ENCODE measurements at places on chromosomes 11 and 22.

DNA sequence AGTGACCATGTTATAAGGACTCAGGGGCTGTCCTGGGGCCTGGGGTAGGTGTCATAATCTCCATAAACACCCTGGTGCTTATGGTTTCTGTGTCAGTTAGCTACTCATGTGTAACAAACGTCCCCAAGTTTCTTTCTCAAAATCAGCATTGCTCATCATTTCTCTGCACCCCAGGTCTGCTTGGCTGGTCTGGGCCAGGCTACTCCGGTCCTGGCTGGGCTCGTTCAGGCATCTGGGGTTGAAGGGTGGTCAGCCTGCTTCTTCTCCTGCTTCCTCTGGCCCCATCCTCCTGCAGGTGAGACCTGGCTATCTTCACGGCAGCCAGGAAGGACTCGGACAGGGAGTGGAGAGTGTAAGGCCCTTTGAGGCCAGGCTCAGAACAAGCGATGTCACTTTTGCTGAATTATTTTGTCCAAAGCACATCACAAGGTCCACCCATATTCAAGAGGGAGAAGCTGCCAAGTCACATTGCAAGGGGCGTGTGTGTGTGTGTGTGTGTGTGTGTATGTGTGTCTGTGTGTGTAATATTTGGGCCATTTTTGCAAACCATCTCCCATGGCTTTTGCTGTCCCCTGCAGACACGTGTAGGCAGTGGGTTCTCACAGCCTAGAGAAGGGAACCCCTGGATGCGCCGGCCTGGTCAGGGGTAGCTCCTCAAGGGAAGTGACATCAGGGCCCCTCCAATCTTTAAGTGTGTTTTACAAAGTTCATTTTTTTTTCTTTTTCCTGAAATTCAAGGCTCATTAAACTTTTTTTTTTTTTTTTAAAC, 535.8 kb downstream of the TBC1D22A start:
- no peak for DNase-seq

DNA sequence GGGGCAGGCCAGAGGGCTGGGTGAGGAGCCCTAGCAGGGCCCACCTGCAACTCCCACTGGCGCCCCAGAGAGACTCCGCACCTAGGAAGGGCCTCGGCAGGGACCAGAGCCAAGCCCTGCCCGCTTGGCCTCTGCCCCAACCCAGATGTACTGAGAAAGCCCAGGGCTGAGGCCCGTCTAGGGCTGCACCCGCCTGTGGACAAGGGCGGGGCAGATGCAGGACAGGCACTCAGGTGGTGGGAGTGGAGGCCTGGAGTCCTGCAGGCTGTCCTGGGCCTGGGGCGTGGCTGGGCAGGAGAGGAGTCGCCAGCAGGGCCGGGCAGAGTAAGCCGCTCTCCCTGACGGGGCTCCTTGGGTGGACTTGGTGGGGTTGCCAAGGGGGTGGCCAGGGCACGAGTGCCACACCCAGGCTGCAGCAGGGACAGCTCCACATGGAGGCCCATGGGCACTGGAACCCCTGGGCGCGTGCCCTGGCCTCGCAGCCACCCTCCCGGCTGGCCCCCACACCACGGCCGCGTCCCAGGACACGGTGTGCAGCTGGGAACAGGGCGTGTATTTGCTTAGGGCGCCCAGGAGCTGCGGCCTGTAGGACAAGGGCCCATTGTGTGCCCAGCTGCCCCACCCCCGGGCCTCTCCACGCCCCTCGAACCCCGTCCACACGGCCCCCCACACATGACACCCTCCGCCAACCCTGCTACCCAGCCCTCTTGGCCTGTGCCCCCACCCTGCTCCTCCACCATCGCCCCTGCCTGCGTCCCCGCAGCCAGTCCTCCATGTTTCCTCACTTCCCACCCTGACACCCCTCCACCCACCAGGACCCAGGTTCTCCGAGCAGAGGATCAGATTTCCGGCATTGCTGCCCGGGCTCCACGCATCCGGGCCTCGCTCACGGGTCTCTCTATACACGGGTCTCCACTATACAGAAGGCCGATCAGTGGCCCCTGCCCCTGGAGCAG, 11.3 kb upstream of the PIM3 start:
- DNase-seq, result peak; percentile 96

GRCh38 chr11:126560221-126560620, 204.7 kb downstream of the ST3GAL4 start:
- DNase-seq, result no peak

- peak; percentile 65 for DNase-seq
Measured at GRCh38 chr11:44980533-44981427, 30.1 kb upstream of the TP53I11 start.

GRCh38 chr11:19919050-19919561, 206.5 kb downstream of the NAV2 start:
- DNase-seq, result no peak

DNA sequence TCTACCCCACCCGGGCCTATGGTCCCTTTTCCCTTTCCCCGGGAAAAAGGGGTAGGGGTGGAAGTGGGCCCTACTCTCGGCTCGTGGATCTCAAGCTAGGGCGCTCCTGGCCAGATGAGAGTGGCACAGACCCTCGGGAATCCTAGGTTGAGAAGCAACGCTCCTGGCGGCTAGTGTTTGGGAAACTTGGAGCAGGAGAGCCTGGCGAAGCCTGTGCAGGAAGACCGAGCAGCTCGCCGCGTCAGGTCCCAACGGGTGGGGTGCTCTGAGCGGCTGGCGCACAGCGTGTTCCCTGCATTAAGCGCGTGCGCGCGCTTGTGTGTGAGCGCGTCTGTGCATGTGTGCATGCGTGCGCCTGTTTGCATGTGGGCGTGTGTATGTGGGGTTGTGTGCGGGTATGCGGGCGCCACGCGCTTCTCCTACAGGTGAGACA, 7.1 kb upstream of the FLI1 start:
- peak; percentile 67 for DNase-seq

DNA sequence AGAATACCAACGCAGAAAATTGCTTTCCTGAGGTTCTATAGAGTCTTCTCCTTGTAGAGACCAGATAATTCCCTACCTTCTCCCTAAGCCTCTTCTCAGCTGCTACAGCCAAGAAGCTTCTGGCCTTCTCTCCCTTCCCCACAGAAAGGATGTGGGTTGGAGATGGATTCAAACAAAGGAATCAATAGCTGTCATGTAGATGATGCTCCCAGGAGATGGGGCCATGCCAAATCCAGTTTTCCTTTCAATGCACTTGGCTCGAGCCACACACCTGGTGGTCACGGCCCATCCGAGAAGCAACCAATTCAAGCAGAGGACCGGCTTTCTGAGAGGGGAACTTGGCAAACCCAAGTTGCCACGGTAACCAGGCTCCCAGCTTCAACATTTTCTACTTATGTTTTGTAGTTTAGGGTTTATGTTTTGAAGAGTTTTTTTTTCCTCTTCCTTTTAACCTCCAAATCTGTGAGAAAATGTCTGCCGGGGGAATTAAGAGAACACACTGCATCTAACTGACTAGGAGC, 31.3 kb upstream of the OPCML start:
- DNase-seq, result no peak

- no peak for DNase-seq
Measured at GRCh38 chr11:96088914-96089313, 165.0 kb upstream of the MTMR2 start.

- no peak for DNase-seq
Measured at GRCh38 chr22:31954535-31955523, 10.5 kb downstream of the YWHAH start.

GRCh38 chr11:91263496-91264365, 960.9 kb upstream of the FAT3 start:
- DNase-seq, result no peak

GRCh38 chr22:22533863-22534262, 13.8 kb upstream of the ZNF280A start:
- no peak for DNase-seq

GRCh38 chr11:122910775-122911174, 28.2 kb downstream of the JHY start:
- no peak for DNase-seq

GRCh38 chr11:73012121-73012863, 129.8 kb downstream of the FCHSD2 start:
- no peak for DNase-seq

- DNase-seq, result peak; percentile 70
Measured at GRCh38 chr22:30969532-30970355, 679 bp downstream of the TUG1 start.

DNA sequence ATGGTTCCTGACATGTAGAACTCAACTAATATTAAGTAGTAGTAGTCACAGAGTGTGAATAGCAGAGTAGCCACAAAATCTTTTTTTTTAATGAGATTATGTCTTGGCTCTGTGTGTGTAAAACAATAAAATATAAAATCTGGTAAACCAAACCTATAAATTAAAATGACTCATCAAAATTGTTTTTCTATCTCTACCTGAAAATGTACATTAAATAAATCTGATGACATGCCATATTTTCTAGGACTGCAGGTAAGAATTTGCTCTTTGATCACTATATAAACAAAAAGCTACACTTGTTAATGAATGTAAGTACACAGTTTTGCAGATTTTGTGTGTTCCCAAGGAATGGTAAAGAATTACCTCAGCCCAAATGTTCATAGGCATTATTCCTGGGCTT, 1231.5 kb downstream of the JRKL start:
- no peak for DNase-seq

DNA sequence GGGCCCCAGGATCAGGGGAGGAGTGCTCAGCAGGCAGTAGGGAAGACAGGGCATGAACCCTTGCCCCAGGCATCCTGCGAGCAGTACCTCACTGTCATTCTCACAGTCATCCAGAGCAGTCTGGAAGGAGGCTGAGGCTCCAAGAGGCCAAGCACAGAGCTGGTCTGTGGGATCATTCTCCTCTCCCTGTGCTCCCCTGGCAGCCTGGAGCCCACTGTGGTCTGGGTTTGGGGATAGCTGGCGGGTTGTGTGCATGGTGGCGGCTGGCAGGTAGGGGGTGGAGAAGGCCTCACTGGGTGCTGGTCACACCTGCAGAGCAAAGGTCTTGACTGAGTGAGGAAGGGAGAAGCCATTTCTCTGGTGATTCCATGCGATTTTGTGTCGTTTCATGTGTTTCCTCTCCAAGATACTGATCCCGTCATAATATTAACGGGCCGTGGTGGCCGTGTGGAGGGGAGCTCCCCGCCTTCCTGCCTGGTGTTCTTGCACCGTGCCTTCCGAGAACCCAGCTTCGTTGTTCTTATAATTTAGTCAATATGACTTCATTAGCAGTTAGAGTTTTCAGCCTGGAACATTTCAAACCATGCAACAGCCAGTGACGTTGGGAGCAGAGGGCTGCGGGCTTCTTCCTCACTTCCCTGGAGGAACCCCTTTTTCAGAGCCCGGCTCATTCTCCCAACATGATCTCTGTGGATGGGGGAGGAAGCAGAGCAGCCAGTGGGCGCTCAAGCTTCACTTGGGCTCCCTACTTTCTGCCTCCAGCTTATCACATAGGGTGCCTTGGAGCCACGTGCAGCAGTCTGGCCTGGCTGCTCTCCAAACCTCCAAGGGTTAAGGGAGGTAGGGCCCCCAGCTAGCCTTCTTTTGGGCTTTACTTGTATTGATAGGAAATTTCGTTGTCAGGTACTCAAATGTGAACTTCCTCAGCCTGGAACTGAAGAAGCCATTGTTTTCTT, 20.8 kb upstream of the ADORA2A start:
- no peak for DNase-seq

DNA sequence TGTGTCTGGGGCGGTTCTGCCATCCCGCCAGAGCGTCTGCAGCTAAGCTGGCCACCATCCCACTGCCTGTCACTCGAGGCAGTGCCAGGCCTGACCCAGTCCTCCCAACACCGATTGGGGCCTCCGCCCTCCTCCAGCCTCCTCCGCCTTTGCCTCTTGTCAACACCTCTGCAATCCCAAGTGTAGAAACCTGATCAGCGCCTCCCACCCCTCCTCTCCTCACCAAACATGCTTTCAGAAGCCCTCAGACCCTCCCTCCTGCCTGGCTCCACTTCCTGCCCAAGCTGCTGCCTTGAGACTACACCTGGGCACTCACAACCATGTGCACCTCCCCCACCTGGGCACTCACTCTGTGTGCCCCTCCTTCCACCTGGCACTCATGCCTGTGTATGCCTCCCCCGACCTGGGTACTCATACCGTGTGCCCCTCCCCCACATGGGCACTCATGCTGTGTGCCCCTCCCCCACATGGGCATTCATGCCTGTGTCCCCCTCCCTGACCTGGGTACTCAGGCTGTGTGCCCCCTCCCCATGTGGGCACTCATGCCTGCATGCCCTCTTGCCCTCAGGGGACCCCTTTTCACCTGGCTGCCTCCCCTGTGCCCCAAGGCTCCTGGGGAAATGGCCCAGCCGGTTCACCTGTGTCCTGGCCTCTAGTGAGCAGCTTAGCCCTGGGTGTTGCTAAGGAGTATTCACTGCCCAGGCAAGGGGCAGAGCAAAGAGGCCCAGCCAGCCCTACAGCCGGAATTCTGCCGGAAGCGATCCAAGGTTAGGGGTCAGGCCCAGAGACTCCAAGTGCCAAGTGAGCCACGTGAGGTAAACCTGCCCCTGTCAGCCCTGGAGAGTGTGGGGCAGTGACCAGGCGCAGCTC, 5.5 kb upstream of the IFITM10 start:
- peak; percentile 60 for DNase-seq

GRCh38 chr11:94574193-94574961, 7.2 kb downstream of the PIWIL4 start:
- DNase-seq, result no peak

DNA sequence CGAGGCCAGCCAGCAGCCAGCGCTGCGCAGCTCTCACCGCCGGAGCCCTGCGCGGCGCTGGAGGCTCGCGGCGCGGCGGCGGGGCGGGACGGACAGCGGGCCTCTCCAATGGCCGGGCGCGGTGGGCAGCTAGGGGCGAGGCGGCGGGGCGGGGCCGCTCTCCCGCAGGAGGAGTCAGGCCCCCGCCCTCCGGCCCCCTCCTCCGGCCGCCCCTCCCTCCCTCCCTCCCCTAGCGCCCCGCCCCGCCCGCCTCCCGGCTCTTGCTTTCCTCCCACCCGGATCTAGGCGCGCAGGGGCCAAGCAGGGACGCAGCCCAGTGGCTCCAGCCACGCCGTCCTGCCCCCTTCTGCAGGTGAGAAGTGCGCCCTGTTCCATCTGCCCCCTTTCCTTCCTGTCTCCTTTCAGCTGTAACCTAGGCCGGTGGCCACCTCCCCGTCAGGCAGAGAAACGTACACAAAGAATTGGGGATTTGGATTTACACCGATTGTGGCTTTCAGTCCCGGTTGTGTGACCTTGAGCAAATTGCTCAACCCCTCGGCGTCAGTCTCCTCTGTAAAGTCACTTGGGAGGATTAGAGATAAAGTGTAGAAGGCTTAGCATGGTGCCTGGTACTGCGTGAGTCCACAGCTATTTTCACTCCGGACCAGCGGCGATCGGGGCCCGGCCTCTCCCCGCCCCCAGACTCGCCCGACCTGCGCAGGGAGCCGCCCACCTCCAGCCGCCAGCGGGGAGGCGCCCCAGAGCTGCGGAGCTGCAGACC, at the start of gene FZD4:
Gene FZD4 (minus strand): TSS at position 35 of the 760 bp plus-strand sequence. CDS start 310 bp downstream, outside the sequence.
- DNase-seq, result peak; percentile 90
